EH (cell line): ENCODE measurements at places on chromosomes 4 and X.

GRCh38 chrX:40467454-40467853, 113.3 kb upstream of the ATP6AP2 start:
- DNase-seq = no peak

DNA sequence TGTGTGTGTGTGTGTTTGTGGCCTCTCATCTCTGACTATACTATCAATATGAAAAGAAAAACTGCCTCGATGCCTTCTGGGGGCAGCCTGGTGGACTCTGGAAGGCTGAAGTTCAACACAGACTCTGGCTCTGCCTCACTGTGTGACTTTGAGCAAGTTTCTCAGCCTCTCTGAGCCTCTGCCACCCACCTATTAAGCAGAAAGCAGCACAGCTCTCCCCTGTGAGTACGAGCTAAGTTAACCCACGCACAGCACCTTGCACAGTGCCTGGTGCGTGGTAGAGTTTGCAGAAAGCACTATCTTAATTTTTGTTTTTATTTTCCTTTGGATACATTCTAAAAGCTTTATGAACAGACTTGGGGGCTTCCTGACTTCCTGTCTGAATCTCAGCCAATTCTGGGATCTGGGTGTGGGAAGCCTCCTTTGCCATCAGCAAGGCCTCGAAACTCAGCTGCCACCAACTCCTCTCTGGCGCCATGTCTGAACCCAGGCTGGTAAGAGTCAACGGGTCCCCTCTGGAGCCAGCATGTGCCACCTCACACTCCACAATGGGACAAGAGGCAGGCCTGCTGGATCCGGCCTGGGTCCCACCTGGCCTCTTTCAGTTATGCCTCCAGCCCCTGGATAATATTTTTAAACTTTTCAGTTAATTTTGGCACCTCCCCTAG, 57.3 kb downstream of the JAKMIP1 start:
- DNase-seq = no peak

- DNase-seq = peak; percentile 15
Measured at GRCh38 chr4:147971116-147971515, 239.2 kb downstream of the ARHGAP10 start.

DNA sequence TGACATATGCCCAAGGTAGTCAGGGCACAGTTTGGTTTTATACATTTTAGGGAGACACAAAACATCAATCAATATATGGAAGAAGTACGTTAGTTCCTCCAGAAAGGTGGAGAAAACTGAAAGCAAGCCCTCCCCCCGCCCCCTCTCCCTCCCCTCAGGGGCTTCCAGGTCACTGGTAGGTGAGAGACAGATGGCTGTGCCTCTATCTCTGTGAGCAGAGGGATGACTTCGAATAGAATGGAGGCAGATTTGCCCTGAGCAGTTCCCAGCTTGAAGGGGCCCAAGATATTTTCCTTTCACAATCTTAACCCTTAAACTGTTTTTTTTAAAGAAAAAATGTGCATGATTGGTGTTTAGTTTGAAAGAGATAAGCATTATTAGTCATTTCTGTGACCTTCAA, 114.0 kb downstream of the PCDH10 start:
- DNase-seq = no peak

GRCh38 chr4:148196164-148196563, 246.1 kb downstream of the NR3C2 start:
- DNase-seq = peak; percentile 6

- DNase-seq = peak; percentile 99
Measured at GRCh38 chrX:2351999-2352995, 148.5 kb downstream of the DHRSX start.

GRCh38 chrX:23785580-23785979, 2.6 kb downstream of the SAT1 start:
- no peak for DNase-seq

- no peak for DNase-seq
Measured at GRCh38 chrX:23228950-23229448, 105.7 kb upstream of the PTCHD1 start.

GRCh38 chrX:107753187-107753586, 22.4 kb downstream of the TSC22D3 start:
- DNase-seq = no peak

DNA sequence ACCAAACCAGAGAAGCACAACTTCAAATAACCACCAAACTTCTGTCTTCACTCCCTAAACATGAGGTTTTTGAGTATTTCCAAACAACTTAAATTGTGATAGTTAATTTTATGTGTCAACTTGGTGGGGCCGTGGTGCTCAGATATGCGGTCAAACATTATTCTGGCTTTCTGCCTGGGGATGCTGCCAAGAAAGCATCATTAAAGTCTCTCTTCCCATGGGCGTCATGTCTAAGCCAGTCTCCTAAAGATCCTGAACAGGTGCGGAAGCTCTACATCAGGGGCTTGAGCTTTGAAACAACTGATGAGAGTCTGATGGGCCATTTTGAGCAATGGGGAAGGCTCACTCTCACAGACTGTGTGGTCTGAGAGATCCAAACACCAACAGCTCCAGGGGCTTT, 24.1 kb upstream of the SOD3 start:
- DNase-seq = peak; percentile 55

- DNase-seq = no peak
Measured at GRCh38 chr4:40511036-40511614, 118.5 kb downstream of the RBM47 start.

DNA sequence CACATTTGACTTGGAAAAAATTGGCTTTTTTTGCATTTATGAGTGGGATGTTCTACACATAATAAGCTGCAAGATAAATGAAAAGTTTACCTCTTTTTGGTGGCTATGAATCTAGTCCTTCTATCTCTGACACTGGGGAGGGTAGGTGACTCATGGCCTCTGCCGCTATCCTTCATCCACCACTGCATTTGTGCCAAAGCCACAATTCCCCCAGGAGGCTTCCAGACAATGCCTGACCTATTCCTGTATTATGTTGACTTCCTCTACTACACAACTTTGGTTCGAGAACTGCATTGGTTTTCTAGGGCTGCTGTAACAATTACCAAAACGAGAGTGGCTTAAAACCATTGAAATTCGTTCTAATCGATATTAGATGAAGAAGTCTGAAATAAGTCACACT, 245.6 kb downstream of the TRAM1L1 start:
- no peak for DNase-seq

DNA sequence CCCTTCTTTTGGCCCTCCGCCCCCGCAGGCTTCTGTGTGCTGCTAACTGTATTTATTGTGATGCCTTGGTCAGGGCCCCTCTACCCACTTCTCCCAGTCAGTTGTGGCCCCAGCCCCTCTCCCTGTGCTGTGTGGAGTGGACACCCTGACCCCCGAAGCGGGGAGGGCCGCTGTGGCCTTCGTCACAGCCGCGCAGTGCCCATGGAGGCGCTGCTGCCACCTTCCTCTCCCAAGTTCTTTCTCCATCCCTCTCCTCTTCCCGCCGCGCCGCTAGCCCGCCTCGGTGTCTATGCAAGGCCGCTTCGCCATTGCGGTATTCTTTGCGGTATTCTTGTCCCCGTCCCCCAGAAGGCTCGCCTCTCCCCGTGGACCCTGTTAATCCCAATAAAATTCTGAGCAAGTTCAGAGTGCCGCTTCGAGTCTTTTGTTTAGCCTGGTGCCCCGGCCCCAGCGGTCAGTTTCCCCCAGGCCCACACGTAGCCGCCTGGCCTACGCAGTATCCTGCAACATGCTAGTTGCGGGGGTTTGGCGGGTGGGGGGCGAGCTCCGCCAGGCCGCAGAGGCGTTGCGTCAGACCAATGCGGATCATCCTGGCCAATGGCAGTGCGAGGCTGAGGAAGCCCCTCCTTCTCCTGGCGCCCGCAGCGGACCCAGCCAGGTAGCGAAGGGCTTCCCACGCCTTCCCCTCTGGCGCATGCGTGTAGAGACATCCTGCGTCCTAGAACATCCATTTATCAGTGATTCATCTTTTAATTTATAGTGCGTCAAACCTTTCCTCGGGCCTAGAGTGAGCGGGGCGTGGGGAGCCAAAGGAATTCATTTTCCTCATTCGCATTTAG, 5.6 kb upstream of the KANTR start:
- peak; percentile 79 for DNase-seq

- peak; percentile 45 for DNase-seq
Measured at GRCh38 chrX:119784747-119785446, 6.5 kb downstream of the RPL39 start.

DNA sequence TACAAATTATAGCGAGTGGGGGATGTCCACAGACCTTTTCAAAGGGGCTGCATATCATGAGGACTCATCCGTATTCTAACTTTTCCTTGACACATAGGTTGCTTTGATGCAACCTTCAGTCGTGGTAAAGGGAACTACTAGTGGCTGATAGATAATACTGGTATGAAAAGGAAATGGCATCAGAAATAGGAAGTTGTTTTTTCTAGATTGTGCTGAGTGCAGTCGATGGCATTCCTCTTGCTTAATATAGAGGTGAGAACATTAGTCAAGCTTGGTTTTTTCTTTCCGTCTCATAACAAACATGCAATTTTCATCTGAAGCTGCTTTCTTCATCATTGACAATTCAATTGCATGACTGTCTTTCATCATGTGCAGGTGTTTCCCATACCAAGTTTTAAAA, 16.6 kb downstream of the ENPEP start:
- no peak for DNase-seq

DNA sequence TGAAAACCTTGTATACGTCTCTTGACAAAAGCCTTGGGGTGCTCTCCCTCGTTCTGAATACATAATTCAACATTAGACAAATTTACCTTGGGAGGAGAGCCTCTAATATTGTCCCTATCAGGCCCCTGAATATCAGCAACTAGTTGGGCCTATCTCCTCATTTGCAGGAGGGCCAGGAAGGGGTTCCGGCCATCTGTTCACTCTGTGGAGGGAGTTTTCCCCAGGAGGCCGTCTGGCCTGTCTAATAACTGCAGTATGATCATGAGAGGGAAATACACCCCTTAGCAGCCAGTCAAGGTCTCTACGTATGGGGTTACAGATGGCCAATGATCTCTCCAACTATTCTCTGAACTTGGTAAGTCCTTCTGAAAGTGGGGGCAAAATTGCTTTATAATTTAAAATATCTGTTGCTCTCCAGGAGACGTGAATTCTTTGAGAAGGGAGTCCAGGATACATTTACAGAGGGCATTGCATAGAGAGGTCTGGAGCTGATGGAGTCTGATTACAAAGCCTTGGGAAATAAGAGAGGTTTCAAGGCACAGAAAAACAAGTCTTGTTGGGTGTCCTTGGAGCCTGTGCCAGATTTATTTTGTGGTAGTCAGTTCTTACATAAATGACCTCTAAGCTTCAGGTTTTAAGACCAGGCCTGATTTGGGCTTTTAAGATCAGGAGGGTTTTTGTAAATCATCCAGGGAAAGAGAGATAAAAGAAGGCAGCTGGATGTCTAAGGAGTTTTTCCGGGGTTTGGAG, 48.2 kb upstream of the UXT start:
- DNase-seq = no peak

DNA sequence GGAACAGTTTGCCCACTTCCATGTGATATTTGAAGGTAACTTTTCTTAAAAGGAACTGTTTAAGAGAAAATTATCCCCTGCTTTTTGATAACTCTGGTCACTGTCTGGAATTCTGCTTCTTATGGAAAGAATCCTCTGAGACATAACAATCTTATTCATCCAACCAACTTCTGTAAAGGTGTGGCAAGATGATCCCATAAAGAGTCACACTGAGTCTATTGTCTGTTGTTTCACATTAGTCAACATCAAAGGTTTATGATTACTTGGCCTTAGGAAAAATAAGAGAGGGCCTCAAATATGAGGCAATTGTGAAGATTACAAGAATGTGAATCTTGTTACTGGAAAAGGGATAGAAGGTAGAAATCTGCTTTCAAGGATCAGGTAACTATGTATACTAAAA, 88.0 kb upstream of the MAGEB18 start:
- no peak for DNase-seq

DNA sequence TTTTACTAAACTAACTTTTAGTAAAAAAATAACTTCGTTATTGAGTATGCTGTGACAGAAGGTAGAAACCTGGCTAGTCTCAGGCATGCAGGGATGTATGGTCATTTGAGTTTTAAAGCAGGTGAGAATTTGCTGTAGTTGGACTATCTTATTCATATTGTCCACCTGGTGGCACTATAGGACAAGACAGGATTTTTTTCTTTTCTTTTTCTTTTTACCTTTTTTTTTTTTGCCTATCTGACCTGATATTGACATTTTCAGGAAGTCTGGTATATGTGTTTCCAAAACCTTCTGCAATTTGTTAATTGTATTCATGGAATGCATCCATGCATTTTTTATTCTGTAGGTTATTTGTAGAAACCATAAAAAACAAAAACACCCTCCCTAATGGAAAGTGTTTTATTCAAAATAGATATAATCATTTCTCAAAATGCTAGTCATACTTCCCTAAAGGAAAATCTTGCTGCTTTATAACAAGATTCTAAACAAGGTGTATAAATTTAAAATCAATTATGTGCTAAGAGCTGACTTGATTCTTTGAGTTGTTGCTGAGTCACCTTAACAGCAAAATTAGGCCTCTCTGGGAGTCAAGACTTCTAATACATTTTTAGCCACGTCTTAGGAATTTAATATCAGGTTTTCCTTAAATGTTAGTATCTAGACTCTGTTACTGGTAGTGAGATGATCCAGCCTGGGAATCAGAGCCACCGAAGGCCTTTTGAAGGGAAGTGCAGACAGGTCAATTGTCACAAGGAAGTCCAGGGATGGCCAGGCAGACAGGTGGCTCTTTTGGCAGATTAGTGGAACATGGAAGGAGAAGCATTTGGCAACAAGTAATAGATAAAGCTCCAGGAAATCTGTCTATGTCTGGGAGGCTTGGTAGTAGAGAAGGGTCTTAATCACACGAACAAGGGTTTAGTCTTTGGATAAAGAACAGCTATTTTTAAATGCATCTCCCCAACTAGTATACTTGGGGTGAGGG, 201.3 kb upstream of the GNPDA2 start:
- no peak for DNase-seq

- DNase-seq = peak; percentile 15
Measured at GRCh38 chr4:98232202-98232601, 29.0 kb upstream of the RAP1GDS1 start.

- DNase-seq = no peak
Measured at GRCh38 chrX:15989716-15990115, 133.6 kb upstream of the GRPR start.

DNA sequence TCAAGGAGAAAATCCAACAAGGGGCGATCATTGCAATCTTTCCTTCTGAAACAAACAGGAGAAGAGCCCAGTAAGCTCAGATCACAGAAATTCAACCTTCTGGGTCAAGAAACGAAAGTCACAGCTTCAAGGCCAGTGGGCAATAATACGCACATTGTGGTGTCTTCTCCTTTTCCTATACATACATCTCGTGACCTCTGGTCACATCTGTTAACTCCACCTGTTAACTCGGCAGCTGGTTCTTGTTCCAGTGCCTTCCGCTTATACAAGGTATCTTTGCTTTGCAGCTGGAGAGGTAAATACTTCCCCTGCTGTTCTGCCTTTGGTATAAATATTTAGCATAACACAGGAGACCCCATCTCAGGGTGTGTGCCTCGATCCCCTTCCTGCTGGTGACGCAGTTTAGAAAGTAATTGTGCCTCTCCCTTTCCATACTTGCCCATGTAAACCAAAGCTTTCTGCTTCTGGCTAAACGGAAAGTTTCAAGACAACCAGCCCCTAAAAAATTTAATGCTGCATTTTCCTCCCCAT, 45.0 kb downstream of the CCDC149 start:
- DNase-seq = no peak
